Stimulated activated CD4-positive, alpha-beta T cell treated with anti-CD3 and anti-CD28 coated beads, Interleukin-1b, Interleukin-23, amount 100 ng/mL, for 4 hours (primary cell): ENCODE measurements at places on chromosomes 11 and 22.

DNA sequence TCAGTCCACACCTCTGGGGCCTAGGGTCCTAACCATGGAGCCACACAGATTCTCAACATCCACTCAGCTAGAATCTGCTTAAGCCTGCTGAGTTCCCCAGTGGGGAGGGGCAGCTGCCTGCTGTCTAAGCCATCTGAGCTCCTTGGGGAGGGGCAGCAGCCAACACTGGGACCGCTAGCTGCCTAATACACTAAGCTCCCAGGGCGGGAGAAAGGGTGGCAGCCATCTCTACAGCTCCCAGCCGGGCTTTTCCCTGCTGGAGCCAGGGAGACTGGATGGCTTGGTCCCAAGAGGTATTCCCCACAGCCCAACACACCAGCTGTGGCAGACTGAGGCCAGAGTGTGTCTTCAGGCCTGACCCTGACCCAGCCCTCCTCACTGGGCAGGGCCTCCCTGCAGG, 217.3 kb upstream of the TMEM45B start:
- DNase-seq = no peak

- peak; percentile 62 for DNase-seq
These were observed at the start of gene CPT1A for GRCh38 chr11:68841718-68842426. CPT1A (minus strand) TSS chr11:68841916; CDS start chr11:68815474, 26,442 bp downstream.

GRCh38 chr22:23233752-23234408, 53.6 kb downstream of the BCR start:
- no peak for DNase-seq

- no peak for DNase-seq
These were observed 140.1 kb downstream of the CEP164 start for GRCh38 chr11:117467770-117468169.

- no peak for DNase-seq
These were observed 45.5 kb downstream of the ADM start for GRCh38 chr11:10350334-10350733.

GRCh38 chr11:19352771-19353160, 112.0 kb upstream of the E2F8 start:
- DNase-seq = no peak

DNA sequence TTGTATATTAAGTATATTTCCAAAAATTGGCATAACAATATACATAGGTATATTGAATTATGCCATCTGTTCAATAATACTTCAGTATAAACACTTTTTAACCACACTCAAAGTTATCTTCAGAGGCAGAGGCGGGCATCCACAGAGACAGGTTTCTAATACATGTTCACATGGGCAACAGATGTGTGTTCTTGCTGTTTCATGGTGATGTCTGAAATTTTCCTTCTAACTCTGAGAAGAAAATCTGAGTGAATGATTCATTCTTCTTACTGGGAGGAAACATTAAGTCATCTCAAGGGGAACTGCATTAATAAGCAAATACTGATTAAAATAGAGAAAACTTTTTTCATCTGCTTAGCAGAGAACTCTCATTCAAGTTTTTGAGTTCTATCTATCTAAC, 1074.5 kb downstream of the LRRC4C start:
- no peak for DNase-seq

DNA sequence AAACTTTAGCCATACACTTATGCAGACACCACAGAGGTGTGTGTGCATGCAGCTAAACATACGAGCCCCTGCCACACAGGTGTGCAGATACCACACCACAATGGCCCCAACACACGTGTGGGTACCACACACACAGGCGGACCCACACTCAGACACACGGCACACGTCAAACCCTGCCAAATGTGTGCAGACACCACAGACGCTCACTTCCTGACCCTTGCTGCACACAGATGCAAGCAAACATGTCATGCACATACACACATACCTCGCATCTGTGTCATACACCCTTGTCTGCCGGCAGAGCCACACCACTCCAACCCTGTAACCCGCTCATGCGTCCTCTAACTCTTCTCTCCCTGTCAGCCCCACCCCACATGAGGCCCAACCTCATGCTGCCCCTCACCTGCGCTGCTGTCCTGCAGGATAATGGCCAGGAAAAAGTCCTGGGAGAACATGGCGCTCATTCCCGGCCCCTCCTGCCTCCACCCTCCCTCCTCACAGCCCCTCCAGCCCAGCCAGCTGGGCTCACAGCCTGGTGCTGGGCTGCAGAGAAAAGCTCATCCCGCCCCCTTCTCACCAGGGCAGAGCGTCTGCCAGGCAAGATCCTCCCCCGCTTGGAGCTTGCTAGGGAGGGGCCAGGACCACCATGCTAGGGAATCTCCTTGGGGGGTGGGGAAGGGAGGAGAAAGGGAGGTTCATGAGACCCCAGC, 14.2 kb downstream of the SMPD1 start:
- no peak for DNase-seq

DNA sequence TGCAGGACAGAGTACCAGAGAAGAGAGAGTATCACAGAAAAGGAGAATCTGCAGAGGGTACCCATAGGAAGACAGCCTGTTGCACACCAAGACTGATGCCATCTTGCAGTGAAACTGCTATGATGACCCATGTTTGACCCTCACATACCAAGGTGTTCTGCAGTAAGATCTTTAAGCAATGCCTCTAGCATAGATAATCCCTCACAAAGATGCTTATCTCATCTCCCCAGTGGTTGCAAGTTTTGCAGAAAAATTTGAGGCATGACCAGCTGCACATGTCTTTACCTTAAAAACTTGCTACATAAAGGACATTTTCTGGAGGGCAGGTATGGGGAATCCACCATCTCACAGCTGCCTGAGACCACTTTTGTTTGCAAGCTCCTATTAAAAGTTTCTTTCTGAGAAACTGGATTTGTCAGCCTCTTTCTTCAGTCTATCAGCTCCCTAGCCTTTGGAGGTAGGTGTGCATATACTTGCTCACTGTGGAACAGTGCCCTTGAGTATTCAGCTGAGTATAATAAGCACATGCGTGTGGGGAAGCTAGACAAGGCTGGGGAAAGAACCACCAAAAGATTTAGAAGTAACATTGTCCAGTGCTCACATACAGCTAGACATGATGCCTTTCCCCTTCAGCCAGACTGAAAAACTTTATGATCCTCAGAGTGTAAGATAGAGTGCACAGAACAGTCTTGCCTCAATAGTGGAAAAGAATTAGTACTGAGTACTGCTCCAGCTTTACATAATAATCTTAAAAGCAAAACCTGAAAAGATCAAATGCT, 100.3 kb upstream of the TEAD1 start:
- DNase-seq = no peak

- no peak for DNase-seq
These were observed 22.5 kb upstream of the KRTAP5-7 start for GRCh38 chr11:71504531-71504930.

DNA sequence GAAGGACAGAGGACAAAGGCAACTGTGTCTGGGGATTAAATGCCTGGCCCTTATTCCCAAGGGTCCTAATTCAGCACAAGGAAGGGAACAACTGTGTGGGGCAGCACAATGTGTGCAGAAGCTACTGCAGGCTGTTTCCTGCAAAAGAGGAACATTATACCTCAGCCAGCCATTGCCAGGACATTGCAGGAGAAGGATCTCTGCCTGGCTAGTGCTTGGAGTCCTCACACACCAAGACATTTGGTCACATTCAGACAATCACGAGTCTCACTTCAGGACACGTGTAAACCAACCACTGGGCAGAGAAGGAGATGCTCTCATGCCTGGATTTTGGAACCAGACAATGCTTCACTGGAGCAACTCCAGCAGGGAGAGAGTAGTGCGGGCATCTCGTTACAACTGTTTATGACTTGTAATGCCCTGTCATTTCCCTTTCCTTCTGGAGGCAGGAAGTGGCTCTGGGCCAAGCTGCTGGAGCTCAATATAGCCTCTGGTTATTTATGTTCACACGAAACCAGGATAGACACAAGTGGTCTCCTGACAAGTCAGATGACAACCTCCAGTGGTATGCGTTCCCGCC, 23.9 kb upstream of the ZC3H12C start:
- no peak for DNase-seq

DNA sequence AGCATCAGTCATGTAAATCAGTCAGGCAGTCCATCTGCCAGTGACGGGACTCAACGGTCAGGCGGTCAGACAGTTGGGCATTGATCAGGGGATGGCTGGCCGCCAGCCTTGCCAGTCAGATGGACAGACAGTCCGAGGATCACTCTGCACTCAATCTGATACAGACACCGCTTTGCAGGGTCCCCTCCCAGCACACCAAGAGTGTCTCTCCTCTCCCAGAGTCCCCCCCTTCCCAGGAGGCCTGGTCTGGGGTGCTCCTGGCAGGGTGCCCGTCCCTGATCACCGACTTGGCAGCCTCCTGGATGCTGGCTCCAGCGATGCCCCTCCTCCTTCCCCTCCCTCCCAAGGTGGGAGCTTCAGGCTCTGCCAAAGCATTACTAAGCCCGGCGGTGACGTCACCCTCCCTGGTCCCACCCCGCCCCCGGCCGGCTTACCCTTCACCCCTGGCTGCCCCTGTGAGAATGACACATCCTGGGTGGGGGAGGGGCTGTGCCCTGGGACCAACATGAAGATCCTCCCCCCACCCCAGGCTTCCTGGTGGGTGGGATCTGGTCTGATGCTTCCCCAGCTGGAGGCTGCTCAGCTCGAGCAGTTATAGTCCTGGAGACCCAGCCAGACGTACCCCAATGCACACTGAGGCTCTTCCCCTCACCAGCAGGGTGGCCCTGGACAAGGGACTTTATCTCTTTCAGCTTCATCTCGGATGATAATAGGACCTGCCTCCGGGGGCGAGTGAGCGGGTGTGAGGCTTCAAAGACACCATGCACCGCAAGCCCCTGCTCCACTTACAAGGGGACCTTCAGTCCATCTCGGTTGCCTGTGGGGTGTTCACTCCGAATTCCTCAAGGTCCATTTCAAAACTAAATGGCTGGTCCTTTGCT, 69.2 kb downstream of the CD82 start:
- no peak for DNase-seq
